Smooth muscle cell of the coronary artery (primary cell): ENCODE measurements at places on chromosomes 13 and 19. TPM values are rescaled to one million over a fixed set of nuclear protein-coding genes. Genes with fewer than 3 reads are reported as not detected.

The NUDT19 gene
- 1.9 and 5.9 TPM in 2 replicates for total RNA-seq

The NBEA gene
- total RNA-seq: 3.1 and 3.7 TPM in 2 replicates

The MYH14 gene
- total RNA-seq: under 0.01 TPM in 1 of 2 replicates, not detected in the other

The MYBPC2 gene
- total RNA-seq: not detected in 2 replicates

The ZNF700 gene
- total RNA-seq: 4.4 and 6.5 TPM in 2 replicates

The ZNF559 gene
- total RNA-seq: 11.0 and 11.4 TPM in 2 replicates

The C5AR1 gene
- 0.08 TPM in 1 of 2 replicates, not detected in the other for total RNA-seq

The TGFBR3L gene
- 1.3 TPM in 1 of 2 replicates, not detected in the other for total RNA-seq

The SHISA7 gene
- not detected in 2 replicates for total RNA-seq

The ACER1 gene
- total RNA-seq: not detected in 2 replicates

The CLEC11A gene
- 17.4 and 28.9 TPM in 2 replicates for total RNA-seq

The PODNL1 gene
- total RNA-seq: 0.90 and 1.1 TPM in 2 replicates

The DIRAS1 gene
- 1.2 and 18.4 TPM in 2 replicates for total RNA-seq

The WDR62 gene
- 0.12 and 1.1 TPM in 2 replicates for total RNA-seq

The TSEN34 gene
- total RNA-seq: 14.4 and 56.0 TPM in 2 replicates

The S1PR2 gene
- total RNA-seq: 9.3 and 22.9 TPM in 2 replicates

The IZUMO1 gene
- not detected in 2 replicates for total RNA-seq

The CYP2F1 gene
- not detected in 2 replicates for total RNA-seq

The SYNGR4 gene
- not detected in 2 replicates for total RNA-seq

The POSTN gene
- total RNA-seq: 24.5 and 1,786 TPM in 2 replicates

The GZMM gene
- 0.08 TPM in 1 of 2 replicates, not detected in the other for total RNA-seq

The TMEM150B gene
- not detected in 2 replicates for total RNA-seq

The AKAP8L gene
- total RNA-seq: 53.7 and 72.7 TPM in 2 replicates

The GGN gene
- total RNA-seq: under 0.01 and 0.15 TPM in 2 replicates

The ZNF584 gene
- 8.5 and 19.1 TPM in 2 replicates for total RNA-seq

The PSG3 gene
- total RNA-seq: not detected in 2 replicates

The SIGLEC12 gene
- total RNA-seq: not detected in 2 replicates

The C19orf67 gene
- not detected in 2 replicates for total RNA-seq

The COL5A3 gene
- 0.38 and 4.3 TPM in 2 replicates for total RNA-seq

The KLHL1 gene
- not detected in 2 replicates for total RNA-seq

The ZNF625 gene
- 6.1 and 13.7 TPM in 2 replicates for total RNA-seq

The APOE gene
- total RNA-seq: 5.1 and 263 TPM in 2 replicates

The RASA3 gene
- 27.1 and 28.4 TPM in 2 replicates for total RNA-seq

The EFNB2 gene
- total RNA-seq: 0.23 and 14.7 TPM in 2 replicates

The ATP4B gene
- total RNA-seq: not detected in 2 replicates

The ZNF439 gene
- 4.8 TPM in 2 replicates for total RNA-seq

The ZNF296 gene
- total RNA-seq: not detected in 2 replicates

The DNAAF3 gene
- 0.23 and 0.30 TPM in 2 replicates for total RNA-seq

The LENG9 gene
- 5.4 and 14.1 TPM in 2 replicates for total RNA-seq

The FAM83E gene
- total RNA-seq: 0.38 TPM in 1 of 2 replicates, not detected in the other

The SCGB2B2 gene
- total RNA-seq: under 0.01 TPM in 1 of 2 replicates, not detected in the other

The CEACAM6 gene
- not detected in 2 replicates for total RNA-seq
